ENCODE measurements at places on chromosomes 2 and 18. TPM values are rescaled to one million over a fixed set of nuclear protein-coding genes. Genes with fewer than 3 reads are reported as not detected.

GRCh38 chr2:102187496-102188150 lies 800 bp downstream of the IL1RL2 start:
- no peak for DNase-seq

DNA sequence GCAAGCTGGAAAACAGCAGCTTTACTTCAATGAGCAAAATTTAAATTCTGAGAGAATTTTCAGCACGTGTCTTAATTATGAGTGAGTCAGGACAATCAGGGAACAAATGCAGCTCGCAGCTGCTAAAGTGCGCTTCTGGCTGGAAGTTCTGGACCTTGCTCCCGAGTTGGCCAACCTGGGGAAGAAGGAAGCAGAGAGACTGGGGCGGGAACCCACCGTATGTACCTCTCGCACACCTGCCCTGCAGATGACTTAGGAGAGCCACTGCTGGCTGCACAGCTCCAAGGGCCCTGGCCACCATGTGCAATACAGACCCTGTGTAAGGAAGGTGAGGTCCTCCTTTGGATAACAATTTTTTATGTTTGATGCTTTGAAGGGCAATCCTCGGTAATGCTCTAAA lies 42.4 kb downstream of the REEP1 start:
- DNase-seq, result no peak

- no peak for DNase-seq
Observed at GRCh38 chr2:239299218-239299939, 101.4 kb downstream of the HDAC4 start.

DNA sequence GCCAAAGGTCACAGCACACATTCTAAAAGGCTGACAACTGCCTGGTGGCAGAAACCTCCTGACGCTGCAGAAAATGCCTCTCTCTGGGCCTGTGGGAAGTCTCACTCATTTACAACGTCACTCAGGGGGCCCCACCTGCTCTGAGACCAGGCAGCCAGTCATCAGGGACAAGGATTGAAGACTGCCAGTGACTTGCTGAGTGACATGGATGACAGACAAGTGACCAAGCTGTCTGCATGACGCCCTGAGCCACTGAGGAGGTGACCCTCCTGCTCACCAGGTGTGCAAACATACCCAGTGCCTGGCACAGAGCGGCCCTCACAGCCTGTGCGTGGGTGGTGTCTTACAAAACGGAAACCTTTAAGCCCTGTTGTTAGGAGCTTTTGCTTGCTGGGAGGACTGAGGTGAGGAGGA lies 392.4 kb downstream of the TNS1 start:
- peak; percentile 20 for DNase-seq

CXCR1 gene
- not detected for total RNA-seq
